ENCODE measurements at places on chromosomes 3 and 15.

DNA sequence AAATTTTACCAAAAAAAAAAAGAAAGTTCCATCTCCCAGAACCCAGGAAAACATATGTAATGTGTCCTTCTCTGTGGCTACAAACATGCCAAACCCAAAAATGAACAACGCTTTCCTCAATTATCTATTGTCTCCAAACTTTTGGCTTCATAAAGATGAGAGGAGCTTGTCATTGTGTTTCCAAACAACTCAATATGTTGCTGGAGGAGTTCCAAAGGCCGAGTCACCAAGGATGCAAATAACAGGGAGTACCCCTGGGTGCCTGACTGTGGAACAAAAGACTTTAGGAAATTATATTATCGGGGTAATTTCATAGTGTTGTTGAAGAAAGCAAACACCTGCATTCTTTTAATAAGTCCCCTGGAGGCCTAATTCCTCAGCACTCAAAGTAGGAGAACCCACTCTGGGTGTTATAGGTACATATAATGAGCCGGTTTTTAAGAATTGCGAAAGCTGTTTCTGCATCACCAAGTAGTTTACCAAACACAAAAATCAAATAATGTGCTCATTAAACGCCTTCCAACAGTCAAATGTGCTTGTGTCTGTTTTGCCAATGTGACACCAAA, 206.3 kb upstream of the PRICKLE2 start:
- no peak for DNase-seq

DNA sequence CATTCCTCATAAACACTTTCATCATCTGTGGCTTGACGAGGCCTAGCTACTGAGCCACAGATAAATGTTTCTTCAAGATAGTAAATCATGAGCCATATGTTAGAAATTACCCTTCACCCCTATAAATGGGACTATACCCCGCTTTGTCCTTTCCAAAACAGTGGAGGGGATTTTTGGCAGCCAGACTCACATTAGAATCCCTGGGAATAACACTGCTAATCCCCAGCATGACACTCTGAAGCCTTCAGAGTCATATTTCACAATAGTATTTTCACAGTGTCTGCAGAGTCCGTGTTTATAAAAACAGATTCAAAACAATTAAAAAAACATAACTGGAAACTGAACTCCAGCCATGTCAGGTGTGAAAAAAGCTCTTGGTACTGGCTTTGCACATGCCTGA, 271.6 kb downstream of the ERC2 start:
- no peak for DNase-seq

DNA sequence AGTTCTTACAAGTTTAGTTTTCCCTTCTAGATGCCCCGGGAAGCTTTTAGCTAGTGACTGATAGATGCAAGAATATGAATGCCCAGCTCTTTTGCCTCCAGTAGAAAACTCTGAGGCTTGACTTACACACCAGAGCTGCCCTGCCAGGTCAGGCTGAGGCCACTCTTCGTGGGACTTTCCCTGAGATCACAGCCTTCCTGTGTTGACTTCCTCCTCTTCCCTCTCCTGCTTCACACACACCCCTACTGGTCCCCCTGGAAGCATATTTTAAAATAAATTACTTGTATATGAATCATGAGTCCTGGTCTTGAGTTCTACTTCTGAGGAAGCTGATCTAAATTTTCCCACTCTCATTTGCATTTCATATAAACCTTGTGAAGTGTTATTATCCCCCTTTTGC, 413.7 kb downstream of the PDCD6IP start:
- DNase-seq = peak; percentile 41

DNA sequence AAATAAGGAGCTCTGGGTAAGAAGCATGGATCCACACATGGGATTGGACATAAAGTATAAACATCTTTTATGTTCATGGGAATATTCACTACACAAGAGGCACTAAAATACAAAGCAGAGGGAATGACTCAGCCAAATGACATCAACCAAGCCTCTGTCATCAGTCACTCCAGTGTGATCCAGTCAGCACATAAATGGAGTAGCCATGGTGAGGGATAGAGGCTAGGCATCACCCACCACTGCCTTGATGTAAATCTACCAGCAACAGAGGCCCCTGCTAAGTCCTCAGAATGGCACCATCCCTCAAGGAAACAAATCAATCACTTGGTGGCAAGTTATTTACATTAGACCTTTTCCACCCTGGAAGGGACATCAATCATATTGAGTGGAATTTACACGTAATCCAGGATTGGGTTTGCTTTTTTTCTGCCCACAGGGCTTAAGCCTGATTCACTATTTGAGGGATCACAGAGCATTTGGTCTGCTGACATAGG, 27.2 kb downstream of the VEPH1 start:
- peak; percentile 58 for DNase-seq

- peak; percentile 66 for DNase-seq
These were observed 89.5 kb upstream of the CHD2 start for GRCh38 chr15:92810418-92811138.

GRCh38 chr3:108525256-108525655, 14.9 kb upstream of the MYH15 start:
- no peak for DNase-seq

GRCh38 chr15:36498916-36499315, 80.5 kb upstream of the CDIN1 start:
- no peak for DNase-seq

- DNase-seq = no peak
These were observed 45.5 kb downstream of the DENND6A start for GRCh38 chr3:57647292-57647940.

DNA sequence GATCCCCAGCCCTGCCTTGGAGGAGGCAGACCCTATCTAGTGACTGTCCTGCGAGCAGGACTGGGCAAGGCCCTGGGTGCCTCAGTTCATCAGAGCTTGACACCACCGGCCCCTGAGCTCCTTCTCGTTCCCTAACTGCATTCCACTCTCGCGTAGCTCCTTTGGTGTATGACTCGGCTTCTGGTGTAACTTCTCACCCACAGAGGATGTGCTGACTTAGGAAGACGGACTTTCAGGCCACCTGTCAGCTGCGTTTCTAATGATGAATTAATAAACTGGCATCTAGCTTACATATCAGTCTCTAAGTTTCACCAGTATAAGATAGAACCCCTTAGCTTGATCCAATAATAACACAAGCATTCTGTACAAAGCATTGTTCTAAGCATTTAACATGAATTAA, 17.5 kb downstream of the ABCF3 start:
- DNase-seq = no peak

GRCh38 chr3:191263365-191263764, 64.3 kb downstream of the OSTN start:
- DNase-seq = no peak

DNA sequence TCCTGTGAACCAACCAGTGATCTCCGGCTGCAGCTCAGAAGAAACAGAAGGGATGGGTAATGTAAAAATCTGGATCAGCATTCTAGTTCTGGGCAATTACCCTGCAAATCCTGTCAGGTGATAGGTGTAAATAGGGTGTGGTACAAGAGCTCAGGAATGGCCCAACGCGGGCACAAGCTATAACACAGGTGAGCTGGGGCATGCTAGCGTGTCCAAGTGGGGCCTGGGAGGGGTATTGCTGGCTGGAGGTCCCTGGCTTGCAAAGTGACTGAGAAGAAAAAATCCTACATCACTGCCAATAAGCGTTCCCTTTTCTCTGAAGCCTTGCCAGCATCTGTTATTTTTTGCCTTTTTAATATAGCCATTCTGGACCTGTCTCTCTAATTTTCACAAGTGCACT, 9.7 kb upstream of the CHST2 start:
- DNase-seq = no peak

DNA sequence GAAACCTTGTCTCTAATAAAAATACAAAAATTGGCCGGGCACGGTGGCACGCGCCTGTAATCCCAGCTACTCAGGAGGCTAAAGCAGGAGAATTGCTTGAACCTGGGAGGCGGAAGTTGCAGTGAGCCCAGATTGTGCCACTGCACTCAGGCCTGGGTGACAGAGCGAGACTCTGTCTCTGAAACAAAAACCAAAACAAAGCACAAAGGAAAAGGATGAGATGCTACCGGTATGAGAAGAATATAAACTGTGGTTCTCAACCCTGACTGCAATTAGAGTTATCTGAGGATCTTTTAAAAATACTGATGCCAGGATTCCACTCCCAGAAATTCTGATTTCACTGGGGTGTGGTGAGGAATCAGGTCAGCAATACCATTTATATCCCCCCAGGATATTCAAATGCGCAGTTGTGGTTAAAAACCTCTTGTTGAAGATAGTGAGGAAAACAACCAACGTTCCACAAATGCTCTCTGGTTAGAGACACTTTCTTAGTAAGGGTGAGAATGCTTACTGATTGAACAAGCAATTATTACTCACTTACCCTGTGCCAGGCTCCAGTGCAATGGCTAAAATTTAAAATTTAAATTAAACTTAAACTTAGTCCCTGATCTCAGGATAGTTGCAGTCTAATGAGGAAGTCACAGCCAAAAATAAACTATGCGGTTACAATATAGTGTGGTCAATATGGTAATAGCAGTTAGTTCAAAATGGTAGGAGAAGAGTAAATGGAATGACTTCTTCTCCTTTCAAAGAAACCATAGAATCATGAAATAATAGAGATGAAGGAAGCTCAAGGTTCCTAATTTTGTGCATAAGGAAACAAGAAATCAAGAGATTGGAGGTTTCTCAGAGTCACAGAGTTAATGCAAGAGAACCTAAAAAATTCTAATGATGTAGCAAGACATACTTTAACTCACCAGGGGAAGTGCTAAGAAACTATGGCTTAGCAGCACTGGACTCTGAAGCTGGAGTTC, 109.5 kb downstream of the SSR3 start:
- no peak for DNase-seq

GRCh38 chr3:136836511-136837156, 17.7 kb downstream of the SLC35G2 start:
- peak; percentile 37 for DNase-seq

DNA sequence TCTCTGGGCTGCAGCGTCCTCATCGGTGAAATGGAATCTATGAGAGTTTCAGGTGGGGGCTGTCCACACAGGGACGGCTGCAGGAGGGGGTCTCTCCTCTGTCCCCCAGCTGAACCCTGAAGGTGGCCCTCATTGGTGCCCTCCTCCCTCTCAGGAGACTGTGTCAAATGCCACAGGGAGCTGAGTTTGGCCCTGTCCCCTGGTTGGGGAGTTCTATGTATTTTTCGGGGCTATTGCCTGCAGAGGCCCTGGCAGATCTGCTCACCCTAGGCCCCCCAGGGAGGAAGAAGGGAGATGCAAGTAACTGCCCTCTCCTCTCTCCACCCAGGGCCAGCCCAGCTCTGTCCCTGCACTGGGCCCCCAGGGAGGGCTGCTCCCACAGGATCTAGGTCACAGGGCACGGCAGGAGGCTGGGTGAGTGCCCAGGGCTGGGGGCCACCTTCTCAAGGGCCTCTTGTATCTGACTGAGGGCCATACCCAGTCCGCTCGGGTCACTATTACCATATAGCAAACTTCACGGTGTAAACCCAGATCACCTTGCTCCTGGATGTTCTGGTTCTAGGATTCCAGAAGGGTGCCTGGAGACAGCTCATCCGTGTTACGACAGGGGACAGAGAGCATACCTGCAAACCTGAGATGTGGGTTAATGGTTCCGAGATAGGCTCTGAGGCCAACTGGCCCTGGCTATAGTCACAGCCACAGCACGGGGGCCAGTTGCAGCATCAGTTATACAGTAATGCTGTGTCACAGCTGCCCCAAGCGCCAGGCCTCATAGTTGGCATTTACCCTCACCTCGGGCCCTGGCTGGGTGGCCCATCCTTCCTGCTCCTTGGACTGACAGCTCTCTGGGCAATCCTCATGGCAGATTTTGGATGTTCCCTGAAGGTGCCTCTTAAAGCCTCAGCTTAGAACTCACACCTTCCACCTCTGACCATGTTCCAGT, 102.4 kb upstream of the PRR23E start:
- DNase-seq = no peak

DNA sequence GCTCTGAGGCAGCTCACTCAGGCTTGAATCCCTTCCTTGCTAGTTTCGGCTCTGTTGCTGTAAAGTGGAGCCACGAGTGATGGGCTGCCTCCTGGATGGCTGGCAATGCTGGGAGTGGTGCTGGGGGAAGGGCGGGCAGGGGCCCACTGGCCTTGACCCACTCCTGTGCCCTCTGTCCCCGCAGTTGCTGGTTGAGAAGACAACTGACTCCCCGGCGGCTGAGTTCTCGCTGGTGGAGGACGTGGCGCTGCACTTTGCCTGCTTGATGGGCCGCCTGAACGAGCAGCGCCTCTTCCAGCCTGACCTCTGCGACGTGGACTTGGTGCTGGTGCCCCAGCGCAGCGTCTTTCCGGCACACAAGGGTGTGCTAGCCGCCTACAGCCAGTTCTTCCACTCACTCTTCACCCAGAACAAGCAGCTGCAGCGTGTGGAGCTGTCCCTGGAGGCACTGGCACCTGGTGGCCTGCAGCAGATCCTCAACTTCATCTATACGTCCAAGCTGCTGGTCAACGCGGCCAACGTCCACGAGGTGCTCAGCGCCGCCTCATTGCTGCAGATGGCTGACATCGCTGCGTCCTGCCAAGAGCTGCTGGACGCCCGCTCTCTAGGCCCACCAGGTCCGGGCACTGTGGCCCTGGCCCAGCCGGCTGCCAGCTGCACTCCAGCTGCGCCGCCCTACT, 4.7 kb downstream of the ZBTB47 start:
- no peak for DNase-seq

- no peak for DNase-seq
These were observed 681 bp downstream of the TWF2 start for GRCh38 chr3:52238193-52238760.

DNA sequence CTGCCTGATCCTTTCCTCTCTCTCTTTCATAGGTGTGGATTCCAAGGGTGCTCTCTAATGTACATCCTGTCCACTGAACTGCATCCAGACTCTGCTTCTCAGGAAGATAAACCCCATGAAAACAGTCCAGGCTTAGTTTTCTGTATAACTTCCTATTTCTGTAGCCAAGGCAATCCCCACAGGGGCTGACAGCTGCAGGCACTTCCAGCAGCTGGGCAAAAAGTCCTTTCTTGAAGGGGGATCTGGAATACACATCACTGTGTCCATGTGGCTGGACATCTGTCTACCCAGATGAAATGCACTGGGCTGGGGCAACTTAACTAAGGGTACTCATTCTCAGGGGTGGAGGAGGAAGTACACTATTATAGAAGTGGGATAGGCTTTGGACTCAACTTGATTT, 72.2 kb downstream of the NR1D2 start:
- no peak for DNase-seq

Data from fibroblast of upper back skin (primary cell).